ENCODE measurements at places on chromosomes 4 and X.

GRCh38 chrX:116009861-116010710, 160.5 kb upstream of the AGTR2 start:
- peak; percentile 3 for DNase-seq

GRCh38 chrX:66167431-66167830, 3.4 kb downstream of the HEPH start:
- no peak for DNase-seq

GRCh38 chrX:75118296-75118695, 37.8 kb downstream of the ABCB7 start:
- DNase-seq, result no peak

DNA sequence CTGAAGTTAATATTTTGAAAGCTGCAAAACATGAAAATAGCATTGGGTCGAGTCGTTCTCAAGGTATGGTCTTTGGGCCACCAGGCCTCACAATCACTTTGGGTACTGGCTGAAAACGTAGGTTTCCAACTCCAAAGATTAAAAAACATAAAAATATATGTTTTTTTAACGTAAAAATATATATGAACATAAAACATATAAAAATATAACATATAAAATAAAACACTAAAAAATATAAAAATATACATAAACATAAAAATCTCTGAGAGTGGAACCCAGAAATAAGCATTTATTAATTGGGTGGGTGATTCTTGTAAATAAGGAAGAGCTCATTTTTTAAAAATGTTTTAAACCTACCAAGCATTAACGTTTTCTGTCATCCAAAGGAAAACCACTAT, 666 bp upstream of the PDS5A start:
- DNase-seq, result no peak

- no peak for DNase-seq
Measured at GRCh38 chrX:136182414-136182813, 35.1 kb downstream of the FHL1 start.
